Activated CD4-positive, alpha-beta T cell treated with anti-CD3 and anti-CD28 coated beads for 36 hours (primary cell): ENCODE measurements at places on chromosomes 2 and 18.
A peak's percentile ranks its signal among the peaks of the same experiment; 100 is the strongest.

- DNase-seq = no peak
Observed at GRCh38 chr2:210971431-210971830, 415.0 kb downstream of the CPS1 start.

DNA sequence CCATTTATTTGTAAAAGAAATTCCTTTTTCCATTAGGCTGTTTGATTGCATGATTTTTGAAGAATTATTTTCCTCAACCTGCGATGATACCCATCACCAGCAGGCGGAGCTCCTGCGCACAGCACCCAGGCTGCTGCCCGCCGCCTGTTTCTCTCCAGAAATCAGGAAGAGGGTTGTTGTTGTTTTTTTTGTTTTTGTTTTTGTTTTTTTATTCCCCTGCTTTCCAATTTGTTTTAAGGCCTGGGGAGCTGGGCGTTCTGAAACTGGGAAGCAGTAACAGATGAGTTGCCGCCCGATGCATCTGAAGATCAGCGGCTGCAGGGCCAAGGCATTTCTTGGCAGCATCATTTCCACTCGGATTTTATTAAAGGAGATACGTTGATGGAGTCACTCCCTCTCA, 132.1 kb downstream of the MBP start:
- peak; percentile 70 for DNase-seq

- no peak for DNase-seq
Observed at GRCh38 chr2:191053256-191053655, 39.3 kb upstream of the STAT1 start.

- DNase-seq = no peak
Observed at GRCh38 chr18:46261799-46262198, 157.6 kb downstream of the HAUS1 start.

DNA sequence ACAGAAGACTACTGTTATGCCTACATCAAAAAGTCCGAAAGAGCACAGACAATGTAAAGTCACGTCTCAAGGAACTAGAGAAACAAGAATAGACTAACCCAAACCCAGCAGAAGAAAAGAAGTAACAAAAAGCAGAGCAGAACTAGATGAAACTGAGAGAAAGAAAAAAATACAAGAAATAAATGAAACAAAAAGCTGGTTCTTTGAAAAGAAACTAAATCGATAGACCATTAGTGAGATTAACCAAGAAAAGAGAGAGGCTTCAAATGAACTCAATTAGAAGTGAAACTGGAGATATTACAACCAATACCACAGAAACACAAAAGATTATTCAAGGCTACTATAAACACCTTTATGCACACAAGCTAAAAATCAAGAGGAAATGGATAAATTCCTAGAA, 271.8 kb downstream of the MBD2 start:
- DNase-seq = no peak

DNA sequence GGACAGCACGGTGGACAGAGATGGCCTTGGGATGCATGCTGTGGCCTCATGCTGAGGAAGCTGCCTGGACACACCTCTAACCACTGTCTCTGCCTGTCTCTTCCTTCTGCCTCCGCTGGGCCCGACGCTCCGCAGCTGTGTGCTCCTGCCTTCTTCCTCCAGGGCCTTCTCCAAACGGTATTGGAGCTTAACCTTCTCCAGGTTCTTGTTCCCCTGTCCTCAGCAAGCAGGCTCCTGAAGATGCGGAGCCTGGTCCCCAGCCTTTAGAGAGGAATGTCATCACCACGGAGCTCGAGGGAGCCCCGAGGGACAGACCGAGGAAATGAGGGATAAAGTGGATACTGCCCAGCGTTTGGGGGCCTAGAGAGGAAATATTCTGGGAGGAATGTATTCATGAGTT, 155.1 kb downstream of the DYSF start:
- DNase-seq = no peak

GRCh38 chr2:26485725-26486418, 7.9 kb upstream of the OTOF start:
- DNase-seq = no peak

DNA sequence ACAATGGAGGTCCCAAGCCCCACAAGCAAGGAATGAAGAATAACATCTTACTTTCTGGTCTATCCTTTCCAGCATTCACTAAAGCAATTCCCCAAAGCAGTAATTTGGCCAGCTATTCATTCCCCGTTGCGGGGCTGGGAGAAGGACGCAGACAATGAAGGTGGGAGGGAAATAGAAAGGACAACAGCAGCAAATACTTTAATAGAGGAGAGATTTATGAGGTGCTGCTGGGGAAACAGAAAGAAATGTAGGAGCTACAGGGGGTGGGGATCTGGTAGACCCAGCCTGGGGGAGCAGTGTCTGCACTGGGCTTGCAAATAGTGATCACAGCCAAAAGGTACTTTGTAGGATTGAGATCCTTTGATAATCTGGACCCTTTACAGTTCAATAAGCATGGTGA, 13.9 kb upstream of the ATL2 start:
- no peak for DNase-seq

GRCh38 chr2:11344956-11345677, 681 bp upstream of the ROCK2 start:
- no peak for DNase-seq

DNA sequence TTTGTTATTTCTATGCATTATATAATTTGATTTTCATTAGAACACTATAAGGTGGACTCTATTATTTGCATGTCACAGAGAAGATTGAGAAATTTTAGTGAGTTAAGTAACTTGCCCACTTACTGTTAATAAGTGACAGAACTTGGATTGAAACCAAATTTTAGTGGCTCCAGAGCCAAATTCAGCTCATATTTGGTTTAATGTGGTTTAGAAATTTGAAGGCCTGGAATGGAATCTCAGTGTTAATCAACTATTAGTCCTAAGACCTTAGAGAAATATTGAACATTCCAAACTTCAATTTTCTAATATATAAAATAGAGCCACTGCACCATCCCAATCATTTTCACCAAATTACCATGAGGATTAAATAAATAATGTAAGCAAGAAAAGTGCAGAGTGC, 281.6 kb downstream of the ZNF385B start:
- no peak for DNase-seq

- DNase-seq = peak; percentile 23
Observed at GRCh38 chr2:203394519-203395227, 66.5 kb downstream of the ABI2 start.

DNA sequence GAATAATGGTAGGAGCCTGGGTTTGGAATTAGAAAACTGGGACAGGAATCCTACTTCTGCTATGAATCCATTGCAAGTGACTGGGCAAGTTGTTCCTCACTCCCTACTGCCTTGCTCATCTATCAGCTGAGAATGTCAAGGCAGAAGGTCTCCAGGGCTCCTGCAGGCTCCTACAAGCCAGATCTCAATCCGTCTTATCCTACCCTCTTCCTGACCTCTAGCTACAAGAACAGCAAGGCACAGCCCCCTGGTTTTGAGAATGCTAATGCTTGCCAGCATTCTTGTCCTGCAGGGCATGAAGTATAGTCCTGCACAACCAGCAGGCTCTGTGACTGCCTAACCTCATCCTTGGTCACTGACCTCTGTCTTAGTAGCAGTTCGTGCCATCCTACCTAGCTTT, 141.9 kb upstream of the TNP1 start:
- DNase-seq = no peak

DNA sequence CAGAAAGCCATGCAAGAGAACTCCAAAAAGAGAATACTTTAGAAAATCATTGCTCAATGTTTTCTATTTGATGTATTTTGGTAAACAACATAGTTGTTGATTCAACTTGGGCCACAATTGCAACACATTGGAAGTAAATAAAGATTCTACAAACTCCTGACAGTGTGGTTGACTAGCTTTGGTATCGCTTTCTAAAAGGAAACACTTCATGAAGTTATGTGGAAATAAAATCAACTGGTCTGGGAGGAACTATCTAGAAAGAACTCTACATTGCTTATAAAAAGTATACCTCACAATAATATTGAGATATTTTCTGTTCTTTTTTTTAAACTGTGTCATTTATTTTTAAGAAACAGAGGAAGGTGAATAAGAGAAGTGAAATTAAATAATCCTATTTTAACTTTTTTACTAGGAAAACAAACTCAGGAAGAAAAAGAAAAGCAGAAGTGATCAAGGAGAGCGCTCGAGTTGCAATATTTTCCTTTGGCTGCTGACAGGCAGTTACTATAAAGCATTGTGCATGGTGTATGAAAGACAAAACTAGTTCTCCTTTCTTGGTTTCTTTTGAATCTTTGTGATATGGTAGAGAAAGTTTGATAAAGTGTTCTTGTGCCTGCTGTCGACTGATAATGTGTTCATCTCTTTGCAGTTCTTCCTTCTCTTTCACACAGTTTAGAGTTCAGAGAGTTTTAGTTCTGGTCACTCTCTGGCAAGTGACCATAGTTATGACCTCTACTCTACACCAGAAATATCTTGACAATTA, 3.0 kb downstream of the DHRS9 start:
- DNase-seq = no peak

- peak; percentile 37 for DNase-seq
Observed at GRCh38 chr2:136005462-136006196, 20.2 kb upstream of the DARS1 start.

DNA sequence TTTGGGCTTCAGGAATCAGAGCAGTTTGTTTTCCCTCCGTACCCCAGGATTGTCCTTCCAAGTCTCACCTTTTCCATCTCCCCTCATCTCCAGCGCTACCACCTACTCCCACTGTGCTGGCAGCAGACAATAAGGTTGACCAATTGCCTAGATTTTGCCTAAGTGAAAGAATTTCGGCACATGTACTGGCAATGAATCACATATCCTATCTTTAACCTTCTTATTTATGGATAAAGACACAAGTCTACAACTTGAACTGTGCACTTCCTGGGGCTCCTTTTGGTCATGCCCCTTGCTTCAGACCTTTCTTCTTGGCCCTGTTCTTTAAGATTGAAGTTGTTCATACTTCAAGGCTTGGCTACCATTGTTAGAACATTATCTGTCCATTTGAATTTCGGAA, 71.4 kb downstream of the KCMF1 start:
- DNase-seq = no peak

- DNase-seq = no peak
Observed at GRCh38 chr2:34294961-34295360, 695.9 kb upstream of the FAM98A start.

GRCh38 chr2:197442857-197443256, 8.0 kb upstream of the SF3B1 start:
- no peak for DNase-seq

- DNase-seq = no peak
Observed at GRCh38 chr2:164495491-164496223, 125.6 kb downstream of the GRB14 start.

GRCh38 chr2:203126996-203127395, 111.8 kb upstream of the CYP20A1 start:
- DNase-seq = no peak

DNA sequence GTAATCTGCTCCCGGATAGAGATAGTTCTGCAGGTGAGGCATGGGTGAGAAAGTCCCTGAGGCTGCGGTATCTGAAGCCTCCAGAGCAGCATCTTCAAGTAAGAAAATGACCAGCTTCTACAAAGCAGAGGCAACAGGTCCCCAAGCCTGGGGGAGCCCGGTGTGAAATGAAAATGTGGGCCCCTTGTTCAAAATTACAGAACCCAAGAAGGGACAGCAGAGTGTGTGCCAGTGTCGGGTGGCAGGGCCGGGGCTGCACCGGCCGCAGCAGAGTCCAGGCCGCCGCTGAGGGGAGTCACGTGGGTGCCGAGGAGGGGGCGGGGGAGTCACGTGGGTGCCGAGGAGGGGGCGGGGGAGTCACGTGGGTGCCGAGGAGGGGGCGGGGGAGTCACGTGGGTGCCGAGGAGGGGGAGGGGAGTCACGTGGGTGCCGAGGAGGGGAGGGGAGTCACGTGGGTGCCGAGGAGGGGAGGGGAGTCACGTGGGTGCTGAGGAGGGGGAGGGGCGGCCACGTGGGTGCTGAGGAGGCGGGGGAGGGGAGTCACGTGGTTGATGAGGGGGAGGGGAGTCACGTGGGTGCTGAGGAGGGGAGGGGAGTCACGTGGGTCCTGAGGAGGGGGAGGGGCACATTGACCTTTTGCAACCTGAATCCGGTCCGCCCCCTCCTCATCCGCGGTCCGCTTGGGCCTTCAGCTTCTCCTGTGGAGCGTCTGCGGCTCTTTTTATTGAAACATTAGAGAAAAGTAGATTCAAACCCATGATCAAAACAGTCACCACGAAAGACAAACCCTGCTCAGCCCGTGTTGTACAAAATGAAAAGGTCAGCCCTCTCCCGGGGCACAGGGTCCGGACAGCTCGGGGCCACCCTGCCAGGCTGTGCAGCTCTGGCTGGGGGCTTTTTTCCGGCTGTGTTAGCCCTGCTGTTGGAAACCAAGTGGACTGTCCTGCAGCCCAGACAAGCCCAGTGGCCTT, 10.4 kb downstream of the COLEC11 start:
- peak; percentile 71 for DNase-seq

DNA sequence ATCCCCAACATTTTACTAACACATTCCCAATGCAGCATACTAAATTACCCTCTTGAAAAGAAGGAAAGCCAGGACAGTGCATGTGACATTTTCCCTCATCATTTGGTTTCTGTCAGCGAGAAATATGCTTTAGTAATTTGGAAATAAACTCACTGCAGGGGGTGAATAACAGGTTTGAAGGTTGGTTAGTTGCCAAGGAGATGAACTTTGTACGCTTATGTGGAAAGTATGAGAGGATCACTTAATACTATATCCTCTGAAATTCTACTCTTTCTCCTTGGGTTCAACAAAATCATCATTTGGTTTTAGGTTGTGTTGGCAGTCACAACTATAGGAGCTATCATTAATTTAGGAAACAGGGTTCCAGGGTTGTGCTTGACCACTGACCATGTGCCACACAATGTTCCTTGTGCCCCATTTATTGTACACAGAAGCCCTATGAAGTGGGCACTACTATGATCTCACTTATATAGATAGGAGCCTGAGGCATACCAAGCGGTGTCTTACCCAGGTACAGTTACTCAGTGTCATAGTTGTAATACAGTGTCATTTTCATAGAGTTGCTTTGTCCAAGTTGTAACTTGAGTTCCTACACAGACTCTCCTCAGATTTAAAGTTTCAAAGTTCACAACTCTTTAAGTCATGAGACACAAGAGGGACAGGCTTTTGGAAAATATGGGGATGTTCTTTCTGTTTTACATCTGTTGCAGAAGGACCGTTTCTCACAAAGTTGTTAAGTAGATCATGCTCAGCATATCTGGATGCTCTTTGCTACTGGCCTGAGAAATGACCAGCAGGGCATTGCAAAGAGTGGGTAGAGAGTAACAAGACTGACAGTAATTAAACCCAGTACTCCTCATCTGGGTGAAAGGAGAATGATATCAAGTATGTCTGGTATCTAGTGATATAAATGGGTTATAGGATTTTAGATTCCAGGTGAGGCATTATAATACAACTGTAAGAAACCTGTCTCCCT, 91.8 kb downstream of the MAP4K4 start:
- DNase-seq = no peak

- no peak for DNase-seq
Observed at GRCh38 chr2:102484310-102485061, 11.5 kb downstream of the SLC9A4 start.

DNA sequence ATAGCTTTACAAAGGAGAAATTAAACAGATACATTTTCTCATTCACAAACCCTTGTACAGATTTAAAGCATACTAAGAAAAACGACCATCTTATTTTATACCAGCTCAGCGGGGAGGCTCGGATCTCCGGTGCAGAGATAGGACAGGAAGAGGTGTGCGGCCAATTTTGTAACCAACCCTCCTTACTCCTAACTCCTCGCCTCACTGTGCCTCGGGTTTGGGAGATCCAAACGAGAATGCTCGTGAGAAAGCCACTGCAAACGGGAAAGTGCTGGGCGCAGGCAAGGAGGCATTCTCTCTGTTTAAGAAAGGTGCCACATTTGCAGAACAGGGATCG, 1.2 kb downstream of the KDSR start:
- DNase-seq = peak; percentile 38

- peak; percentile 38 for DNase-seq
Observed at GRCh38 chr2:164599954-164600589, 21.2 kb downstream of the GRB14 start.

- peak; percentile 68 for DNase-seq
Observed at GRCh38 chr2:147045113-147045512, 799.7 kb upstream of the ACVR2A start.
